ENCODE measurements at places on chromosomes 16 and 17. TPM values are rescaled to one million over a fixed set of nuclear protein-coding genes. Genes with fewer than 3 reads are reported as not detected.
A peak's percentile ranks its signal among the peaks of the same experiment; 100 is the strongest.

MYH13 gene
- not detected for total RNA-seq

GRCh38 chr17:79370594-79370993 lies 240.3 kb downstream of the RBFOX3 start:
- DNase-seq: no peak

- DNase-seq: no peak
Measured at GRCh38 chr16:70483426-70483825, 29.0 kb downstream of the FCSK start.

- DNase-seq: no peak
Measured at GRCh38 chr16:62033065-62033464, 3.2 kb downstream of the CDH8 start.

- no peak for DNase-seq
Measured at GRCh38 chr17:52517176-52517575, 358.7 kb upstream of the CA10 start.

- no peak for DNase-seq
Measured at GRCh38 chr17:80637048-80637781, 92.6 kb downstream of the RPTOR start.

GRCh38 chr17:78448356-78448993 lies 70.0 kb downstream of the PGS1 start:
- DNase-seq: no peak

GRCh38 chr16:79609861-79610260 lies 9.3 kb upstream of the MAF start:
- no peak for DNase-seq

DNA sequence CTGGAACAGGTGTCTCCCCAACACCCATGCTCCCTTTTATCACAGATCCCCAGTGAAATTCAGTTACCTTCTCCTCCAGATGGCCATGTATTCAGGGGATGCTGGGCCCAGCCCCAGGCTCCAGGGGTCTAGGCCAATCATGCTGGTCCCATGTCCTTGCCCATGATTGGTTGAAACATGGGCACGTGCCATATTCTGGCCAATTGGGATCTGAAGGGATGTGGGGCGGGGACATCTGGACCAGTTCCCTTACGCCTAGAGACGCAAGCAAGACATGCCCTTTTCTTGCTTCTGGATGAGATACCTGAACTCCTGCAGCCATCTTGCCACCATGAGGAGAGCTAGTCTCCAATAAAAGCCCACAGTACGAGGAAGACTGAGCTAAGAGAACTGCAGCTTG lies 31.0 kb upstream of the ST6GALNAC1 start:
- DNase-seq: no peak

GRCh38 chr17:31888124-31888523 lies 13.4 kb downstream of the UTP6 start:
- no peak for DNase-seq

- DNase-seq: no peak
Measured at GRCh38 chr17:61058066-61058465, 341.6 kb upstream of the TBX2 start.

GRCh38 chr16:50878966-50879615 lies 137.2 kb downstream of the CYLD start:
- DNase-seq: no peak

PIMREG gene
- 10.6 TPM for total RNA-seq

TNK1 gene
- total RNA-seq: 0.66 TPM

DNA sequence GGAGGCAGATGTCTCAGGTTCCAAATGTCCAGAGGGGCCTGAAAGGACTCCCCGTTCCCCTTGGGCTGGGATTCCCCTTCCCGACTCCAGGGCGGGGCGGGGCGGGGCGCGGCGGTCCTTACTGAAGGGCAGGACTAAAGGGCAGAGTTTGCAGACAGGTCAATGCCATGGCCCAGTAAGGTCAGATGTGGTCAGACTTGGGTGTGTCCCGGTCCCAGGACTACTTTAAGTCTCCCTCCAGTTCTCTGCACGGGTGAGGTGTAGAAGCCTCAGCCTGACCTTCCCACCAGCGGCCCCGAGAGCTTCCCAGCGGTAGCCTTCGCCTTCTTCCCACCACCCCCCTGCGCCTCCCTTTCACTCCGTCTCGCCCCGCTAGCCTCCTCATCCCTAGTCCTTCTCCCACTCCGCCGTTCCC lies 532 bp downstream of the KDM6B start:
- DNase-seq: peak; percentile 51

OTOP3 gene
- not detected for total RNA-seq

DNA sequence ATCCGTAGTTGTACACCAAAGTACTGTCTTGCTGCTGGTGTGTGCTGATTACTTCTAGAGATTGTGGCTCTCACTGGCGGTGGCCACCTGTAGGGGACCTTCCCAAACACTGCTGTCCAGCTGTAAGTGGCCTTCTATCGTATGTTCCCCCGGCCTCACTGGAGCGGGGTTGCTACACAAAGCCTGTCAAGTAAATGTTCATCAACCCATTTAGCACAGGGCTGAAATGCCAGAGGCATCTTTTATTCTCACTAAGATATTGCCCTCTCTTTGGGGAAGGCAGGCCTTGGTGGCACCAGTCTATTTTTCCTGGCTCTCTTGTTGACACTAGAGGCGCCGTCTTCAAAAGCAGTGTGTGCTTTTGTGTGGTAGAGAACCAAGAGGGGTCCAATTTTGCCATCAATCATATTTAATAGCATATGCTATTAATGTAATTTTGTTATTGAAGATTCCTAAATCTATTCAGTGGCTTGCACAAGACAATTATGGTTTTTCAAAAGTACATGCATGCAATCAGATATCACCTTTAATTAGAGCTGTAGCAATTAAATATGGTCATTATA lies 514.4 kb upstream of the SALL1 start:
- no peak for DNase-seq

GRCh38 chr17:40576113-40576740 lies 11.0 kb upstream of the CCR7 start:
- no peak for DNase-seq

DNA sequence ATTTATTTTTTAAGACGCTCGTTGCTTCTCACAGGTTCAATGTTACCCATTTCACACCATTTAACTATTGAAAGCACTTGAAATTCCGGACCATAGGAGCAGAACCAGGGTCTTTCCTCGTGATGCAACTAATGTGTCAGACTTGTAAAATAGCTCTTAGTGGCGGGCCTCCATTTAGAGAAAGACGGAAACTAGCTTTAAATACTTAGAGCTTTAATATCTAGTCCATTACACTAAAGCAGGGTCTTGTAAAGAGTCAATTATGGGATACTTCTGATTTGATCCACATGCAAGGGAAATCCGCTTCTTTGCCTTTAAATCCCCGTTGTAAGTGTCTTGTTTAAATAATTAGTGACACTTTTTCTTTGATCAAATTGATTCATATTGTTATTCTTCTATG lies 56.6 kb downstream of the NACA2 start:
- no peak for DNase-seq

CKLF gene
- total RNA-seq: 38.8 TPM

HSF4 gene
- 31.3 TPM for total RNA-seq

GRCh38 chr16:66874079-66874775 lies 6.1 kb upstream of the PDP2 start:
- peak; percentile 68 for DNase-seq

YWHAE gene
- total RNA-seq: 364 TPM

DNA sequence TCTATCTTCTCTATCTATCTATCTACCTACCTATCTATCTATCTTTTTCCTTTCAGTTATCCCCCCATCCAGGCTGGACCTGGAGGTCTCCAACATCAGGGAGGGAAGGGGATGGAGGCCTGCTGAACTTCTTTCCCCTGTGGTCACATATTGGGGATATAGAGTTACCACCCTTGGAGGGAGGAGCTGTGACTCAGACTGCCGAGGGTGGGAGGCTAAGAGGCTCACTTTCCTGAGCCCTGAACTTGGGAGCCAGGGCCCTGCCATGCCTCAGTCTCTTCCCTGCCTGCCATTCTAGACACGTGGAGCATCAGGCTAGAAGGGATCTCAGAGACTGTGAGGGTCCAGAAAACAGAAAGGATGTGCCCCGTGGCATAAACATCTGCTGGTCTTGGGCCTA lies 8.4 kb downstream of the LRRC3C start:
- no peak for DNase-seq

- no peak for DNase-seq
Measured at GRCh38 chr17:83177611-83178532, 98.5 kb downstream of the METRNL start.

NACA2 gene
- total RNA-seq: not detected

Measured in fibroblast of lung (primary cell).